ENCODE measurements at places on chromosomes 4 and X.

- DNase-seq: no peak
These were observed 159.1 kb downstream of the NDST3 start for GRCh38 chr4:118193421-118193820.

DNA sequence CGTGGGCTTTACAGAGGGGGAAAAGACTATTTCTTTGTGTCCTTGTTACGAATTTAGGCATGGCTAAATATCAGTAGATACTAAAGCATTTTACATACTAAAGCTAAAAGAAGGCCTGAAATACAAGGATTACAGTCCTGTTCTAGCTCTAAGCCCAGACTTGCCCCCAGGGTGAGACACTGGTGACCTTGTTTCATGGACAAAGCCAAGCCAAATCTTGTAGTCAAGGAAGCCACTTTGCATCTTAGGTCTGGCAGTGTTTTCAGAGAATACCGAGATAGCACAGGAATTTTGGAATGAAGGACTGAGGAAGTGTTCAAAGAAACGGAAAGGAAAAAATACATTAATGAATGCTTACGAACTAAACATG lies 733 bp upstream of the G3BP2 start:
- peak; percentile 18 for DNase-seq

- DNase-seq: peak; percentile 50
These were observed 81.9 kb upstream of the QRFPR start for GRCh38 chr4:121462660-121463261.

DNA sequence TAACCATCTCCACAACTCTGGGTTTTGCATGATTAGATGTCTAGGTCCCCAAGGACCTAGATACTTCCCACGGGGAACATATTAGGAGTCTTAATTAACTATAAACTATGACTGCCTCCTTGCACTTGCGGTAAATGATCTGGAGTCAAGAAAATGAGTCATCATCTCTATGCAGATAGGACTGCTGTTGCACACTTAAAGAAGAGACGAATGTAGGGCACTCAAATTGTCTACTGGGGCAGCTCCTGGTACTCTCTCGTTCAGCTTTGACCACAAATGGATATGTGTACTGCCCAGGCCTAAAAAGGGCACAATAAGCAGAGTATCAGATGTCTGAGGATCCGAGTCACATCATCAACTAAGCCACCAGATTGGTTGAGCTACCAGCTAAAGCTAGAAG lies 1783.4 kb upstream of the AGA start:
- no peak for DNase-seq

- no peak for DNase-seq
These were observed 96.8 kb upstream of the CXXC4 start for GRCh38 chr4:104591510-104591911.

GRCh38 chr4:115323106-115323707 lies 209.8 kb upstream of the NDST4 start:
- DNase-seq: no peak

DNA sequence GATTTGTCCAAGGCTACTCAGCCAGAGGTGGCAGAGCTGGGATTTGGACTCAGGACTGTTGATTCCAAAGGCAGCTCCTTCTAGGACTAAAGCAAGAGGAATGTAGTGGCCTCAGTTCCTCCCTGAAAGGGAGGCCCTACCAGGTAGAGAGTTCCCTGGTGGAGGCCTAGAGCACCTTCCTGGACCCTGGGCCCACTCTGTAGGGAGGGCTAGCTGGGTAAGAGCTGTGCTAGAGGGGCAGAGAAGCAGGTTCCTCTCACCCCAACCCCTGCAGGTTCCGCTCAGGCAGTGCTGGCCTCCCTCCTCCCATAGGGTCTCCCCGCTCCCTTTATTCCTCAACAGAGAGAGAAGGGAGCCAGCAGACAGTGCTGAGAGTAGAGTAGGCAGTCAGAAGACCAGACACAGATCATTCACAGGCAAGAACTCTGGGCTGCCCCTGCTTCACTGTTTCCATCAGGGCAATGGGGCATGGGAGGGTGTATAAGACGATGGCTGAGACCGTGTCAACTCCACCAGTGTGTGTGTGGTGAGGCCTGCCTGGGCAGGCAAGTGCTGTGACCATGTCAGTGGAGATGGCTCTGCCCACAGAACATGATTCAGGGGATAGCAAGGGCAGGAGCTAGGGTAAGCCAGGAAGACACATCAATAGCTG lies 12.4 kb upstream of the PJA1 start:
- no peak for DNase-seq

DNA sequence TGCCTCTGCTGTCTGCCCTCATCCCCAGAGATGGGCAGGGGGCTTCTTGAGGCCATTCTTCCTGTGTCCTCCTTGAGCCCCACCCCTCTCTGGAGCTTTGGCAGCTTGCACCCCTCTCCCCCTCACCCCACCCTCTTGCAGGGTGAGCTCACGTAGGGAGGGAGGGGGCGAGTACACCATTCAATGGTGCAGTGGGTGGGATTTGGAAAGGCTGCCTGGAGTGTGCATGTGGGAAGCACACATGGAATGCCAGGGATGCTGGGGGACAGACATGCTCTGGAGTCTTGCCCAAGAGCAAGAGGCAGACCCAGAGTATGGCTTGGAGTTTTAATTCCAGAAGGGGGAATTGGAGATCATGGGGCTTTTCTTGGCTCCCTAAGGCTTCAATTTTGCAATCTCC lies 5.6 kb downstream of the PAK3 start:
- no peak for DNase-seq

- no peak for DNase-seq
These were observed 29.9 kb downstream of the FGFRL1 start for GRCh38 chr4:1041147-1041935.

DNA sequence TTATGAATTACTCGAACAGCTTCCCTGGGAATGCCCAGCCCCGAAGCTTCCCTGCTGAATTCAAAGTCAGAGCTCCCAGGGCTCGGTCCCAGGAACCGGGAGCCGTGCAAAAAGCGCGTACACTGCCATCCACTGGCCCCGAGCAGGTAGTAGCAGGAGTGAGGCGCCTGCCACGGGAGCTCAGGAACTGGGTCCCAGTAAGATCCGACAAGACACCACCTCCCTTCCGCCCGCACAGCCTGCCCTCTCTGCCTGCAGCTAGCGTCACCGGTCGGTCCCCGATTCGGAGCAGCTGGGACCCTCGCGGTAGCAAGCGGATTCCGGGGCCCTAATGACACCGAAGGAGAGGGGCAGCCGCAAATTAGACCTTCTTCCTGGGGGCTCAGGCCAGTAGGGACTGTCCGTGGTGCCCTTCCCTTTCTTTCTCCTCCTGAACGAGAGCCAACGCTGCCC lies 1.2 kb downstream of the CORIN start:
- peak; percentile 87 for DNase-seq

- DNase-seq: peak; percentile 34
These were observed 16.9 kb downstream of the RASSF6 start for GRCh38 chr4:73603271-73603710.

GRCh38 chr4:18203966-18204365 lies 182.4 kb upstream of the LCORL start:
- no peak for DNase-seq

DNA sequence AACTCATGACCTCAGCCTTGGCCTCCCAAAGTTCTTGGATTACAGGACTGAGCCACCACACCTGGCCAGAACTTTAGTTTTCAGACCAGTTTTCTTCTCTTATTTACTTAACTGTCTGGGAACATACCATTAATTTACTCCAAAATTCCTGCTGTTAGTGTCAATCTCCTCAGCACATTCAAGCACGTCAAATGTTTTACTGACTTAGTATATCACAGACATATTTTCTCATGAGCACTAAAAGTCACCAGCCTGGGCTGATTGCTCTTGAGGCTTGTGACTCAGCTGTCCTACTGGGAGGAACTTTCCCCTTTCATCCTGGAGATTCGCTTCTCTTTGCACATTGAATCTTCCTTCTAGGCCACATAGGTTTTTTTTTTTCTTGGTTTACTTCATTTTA lies 109.6 kb downstream of the PCDH18 start:
- no peak for DNase-seq
